ENCODE measurements at places on chromosomes 11 and 22.

- no peak for DNase-seq
These were observed 5.2 kb upstream of the ASCL2 start for GRCh38 chr11:2275334-2276279.

DNA sequence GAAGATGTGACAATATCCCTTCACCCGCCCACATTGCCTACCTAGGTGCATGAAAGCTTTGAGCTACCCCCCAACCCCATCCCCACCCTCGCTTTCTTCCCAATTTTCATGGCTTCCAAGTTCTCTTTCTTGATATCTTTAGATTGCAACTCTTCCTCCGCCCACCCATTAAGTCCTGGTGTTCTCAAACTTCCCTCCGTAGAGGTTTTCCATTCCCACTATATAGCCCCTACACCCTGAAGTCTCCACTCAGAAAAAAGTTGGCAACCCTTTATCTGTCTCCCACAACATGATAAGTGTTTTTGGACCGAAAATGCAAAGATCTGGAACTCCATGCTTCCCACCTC lies 572 bp downstream of the ZNF70 start:
- no peak for DNase-seq

- no peak for DNase-seq
These were observed 6.2 kb downstream of the PICALM start for GRCh38 chr11:86062719-86063118.

DNA sequence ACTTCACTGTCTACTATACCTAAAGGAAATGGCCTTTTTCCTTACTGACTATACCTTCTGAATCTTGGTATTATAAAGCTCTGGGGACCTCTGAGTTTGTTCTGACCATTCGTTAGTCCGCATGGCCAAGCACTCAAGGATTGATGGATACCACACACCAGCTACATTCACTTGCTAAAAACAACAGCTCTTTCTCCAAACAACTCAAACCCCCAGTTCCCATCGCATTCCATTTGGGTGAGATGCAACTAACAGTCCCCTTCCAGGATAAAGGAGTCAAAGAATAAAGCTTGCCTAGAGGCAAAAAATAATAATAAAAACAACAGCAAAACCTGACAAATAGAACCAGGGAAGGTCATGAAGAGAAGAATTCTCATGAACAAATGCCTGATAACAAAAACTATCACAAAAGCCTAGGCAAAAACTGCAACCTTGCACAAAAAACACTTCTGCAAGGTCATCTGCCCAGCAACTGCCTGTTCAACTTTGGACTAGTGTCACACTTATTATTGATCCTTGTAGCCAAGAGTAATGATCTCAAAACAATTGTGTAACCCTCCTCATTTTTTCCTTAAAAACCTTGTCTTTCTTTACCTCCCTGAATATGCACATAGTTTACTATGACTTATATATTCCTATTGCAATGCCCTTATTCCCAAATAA lies 139.0 kb upstream of the GUCY1A2 start:
- no peak for DNase-seq

DNA sequence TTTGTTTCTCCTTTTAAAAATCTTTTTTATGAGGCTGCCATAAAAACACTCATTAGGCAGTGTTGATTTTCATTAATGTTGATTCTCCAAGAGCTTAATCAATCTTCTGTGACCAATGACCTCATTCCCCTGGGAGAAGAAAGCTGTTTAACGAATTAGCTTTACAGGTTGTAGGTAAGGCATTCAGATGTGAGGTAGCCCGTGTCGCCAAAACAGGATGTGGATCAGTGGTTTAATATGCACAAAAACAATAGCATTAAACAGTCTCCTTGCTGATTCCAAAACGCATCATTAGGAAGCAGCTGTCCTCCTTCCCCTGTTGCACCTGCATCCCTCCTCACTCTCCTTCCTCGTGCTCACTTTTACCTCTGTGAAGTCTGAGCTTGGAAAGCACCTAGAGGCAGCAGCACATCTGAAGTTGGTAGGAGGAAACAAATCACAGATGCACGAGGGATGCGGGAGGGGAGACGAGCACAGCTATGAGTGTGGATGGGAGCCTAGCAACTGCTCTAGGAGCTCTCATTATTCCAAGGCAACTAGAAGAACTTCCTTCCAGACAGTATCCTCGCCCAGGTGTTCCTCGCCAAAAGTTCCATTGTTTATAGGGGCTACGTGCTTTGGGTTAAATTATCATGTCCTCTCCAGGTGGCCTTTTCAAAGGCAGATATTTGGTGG lies 179.4 kb upstream of the SNX19 start:
- no peak for DNase-seq

- no peak for DNase-seq
These were observed 45.0 kb downstream of the LARGE1 start for GRCh38 chr22:33875316-33875715.

DNA sequence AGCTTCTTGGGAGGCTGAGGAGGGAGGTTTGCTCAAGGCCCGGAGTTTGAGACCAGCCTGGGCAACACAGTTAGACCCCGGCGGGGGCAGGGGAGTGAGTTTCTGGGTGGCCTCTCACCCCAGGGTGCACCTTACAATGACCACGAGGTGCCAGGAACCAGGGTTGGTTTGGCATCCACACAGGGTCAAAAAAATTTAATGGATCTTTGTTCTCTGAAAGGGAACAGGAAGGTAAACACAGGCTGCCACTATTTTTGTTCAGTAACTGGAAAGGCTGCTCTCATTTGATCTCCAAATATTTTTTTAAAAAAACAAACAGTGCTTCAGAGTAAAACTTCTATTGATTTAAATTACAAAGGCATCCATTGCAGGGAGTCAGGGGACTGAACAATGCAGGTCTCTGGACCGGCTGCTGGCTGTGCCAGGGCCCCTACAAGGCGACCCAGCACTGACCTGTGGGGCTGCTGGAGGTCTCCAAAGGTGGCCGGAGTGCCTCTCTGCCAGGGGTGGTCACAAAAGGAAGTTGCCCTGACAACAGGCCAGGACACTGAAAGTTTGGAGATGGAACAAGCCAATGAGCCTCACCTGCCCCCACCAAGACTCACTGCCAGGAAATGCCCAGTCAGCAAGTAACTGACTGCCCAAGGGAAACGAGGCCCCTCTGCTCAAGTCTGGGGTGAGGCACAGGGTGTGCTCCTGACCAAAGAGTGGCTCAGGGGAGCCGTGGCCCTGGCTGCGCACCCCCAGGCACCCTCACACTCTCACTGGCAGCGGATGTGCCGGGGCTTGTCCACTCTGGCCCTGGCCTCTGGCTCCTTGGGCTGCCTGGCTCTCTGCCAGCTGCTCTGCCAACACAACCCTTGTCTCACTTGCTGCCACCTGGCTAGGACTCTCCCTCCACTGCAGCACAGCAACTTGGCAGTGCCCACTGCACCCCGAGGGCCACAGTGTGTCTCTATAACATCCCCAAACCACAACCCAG lies 51.8 kb downstream of the ARFGAP3 start:
- DNase-seq, result peak; percentile 42

GRCh38 chr11:2133241-2134021 lies 5.8 kb downstream of the IGF2 start:
- DNase-seq, result no peak

- DNase-seq, result no peak
These were observed 116.6 kb downstream of the LARGE1 start for GRCh38 chr22:33803371-33804282.

- DNase-seq, result no peak
These were observed 75.4 kb upstream of the KCNQ1OT1 start for GRCh38 chr11:2775083-2775625.

DNA sequence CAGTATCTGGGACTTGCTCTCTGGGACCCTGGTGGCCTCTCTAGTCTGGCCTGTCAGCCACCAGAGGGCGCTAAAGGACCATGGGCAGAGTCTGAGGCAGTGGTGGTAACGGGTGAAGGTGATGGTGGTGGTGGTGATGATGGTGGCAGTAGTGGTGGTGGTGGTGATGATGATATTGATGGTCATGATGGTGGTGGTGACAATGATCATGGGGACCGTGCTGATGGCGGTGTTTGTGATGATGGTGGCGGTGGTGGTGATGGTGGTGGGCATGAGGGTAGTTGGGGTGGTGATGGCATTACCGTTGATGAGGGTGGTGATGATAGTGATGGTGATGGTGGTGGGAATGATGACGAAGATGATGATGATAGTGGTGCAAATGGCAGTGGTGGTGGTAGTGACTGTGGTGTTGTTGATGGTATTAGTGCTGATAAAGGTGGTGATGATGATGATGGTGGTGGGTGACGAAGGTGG lies 16.0 kb downstream of the TRPM5 start:
- DNase-seq, result no peak

DNA sequence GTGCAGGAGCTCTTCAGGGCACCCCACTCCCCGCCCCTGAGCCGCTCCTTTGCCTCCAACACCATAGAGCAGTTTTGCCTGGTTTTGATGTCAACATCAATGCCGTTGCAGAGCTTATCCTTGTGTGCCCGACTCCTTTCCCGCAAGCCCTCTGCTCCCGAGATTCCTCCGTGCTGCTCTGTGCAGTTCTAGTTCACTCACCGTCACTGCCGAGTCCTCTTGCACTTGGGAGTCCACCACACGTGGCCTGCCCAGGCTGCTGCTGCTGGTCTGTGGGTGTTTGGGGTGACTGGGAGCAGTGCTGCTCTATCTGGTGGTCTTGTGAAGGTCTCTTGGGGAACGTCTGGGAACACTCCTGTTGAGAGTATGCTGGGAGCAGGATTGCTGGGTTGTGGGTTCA lies 63.8 kb upstream of the ANO1 start:
- no peak for DNase-seq

DNA sequence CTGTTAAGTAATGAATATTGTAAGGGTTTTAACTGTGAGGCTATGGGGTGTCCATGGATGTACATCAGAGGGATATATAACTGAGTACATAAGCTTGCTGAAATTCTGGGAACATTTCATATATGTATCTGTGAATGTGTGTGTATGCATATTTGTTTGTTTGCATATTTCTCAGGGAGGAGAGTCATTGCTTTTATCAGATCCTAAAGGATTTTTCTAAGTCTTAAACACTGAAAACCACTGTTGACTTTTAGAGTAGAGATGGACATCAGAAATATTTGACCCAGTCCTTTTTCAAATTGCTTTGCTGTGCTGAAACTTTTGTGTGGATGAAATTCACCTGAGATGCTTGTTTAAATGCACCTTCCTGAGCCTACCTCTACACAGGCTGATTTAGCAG lies 410.6 kb downstream of the METTL15 start:
- DNase-seq, result no peak

DNA sequence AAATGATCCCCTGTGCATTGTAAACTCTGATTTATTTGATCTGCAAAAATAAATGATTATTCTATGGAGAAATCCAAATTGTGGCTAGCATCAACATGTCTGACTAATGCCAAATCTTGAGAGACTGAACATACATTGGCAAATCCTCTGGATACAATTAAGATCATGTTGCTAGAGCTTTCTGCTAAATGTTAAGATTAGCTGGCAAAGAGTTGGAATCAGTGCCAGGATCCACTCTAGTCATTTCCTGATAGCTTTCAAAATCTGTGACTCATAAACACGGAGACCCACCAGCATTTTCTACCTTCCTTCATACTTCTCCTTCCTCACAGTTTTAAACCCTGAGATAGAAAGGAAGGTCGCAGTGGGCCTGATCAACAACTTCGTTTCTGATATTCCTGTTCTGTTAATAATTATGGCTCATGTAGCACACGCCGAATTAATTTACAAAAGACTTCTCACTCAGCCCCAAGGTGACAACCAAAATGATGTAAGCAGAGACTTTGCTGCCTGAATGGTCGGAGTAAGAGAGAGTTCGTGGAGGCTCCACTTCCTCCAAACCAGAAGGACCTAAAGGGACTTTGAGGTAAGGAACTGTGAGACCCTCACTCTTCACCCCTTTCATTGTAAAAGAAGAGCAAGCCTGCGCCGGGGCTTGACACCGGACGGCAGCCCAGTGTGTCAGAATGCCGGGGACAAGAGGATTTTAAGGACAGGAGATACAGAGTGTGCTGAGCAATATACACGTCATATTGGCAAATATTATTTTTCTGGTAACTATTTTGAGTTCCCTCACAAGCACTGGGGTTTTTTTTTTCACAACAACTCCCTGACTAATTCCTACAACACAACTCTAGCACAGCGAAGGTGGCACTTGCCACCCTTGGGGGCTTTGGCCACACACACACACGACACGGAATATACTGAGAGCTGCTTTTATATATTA lies 42.0 kb downstream of the SERPINH1 start:
- DNase-seq, result no peak

DNA sequence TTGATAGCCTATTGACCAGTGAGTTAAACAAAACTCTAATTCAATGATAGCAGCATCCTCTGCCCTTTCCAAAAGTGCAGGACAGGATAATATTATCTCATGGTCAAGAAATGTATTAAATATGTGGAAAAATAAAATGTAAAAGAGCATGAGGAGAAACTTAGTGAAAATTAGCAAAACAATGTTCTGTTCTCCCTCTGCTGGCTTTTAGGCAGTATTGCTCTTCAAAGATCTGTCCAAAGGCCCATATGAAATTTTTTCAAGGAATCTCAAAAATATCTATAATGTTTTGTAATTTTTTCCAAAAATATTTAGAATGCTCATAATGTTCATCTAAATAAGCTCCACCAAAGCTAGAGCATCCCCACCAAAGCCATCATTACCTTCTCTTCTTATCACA lies 8.3 kb upstream of the ARL14EP start:
- DNase-seq, result no peak

- no peak for DNase-seq
These were observed 15.9 kb downstream of the MED15 start for GRCh38 chr22:20523086-20523983.

- no peak for DNase-seq
These were observed 1.2 kb upstream of the ZFP91 start for GRCh38 chr11:58577555-58578135.

GRCh38 chr22:49855251-49855911 lies 1.7 kb downstream of the ZBED4 start:
- DNase-seq, result no peak

DNA sequence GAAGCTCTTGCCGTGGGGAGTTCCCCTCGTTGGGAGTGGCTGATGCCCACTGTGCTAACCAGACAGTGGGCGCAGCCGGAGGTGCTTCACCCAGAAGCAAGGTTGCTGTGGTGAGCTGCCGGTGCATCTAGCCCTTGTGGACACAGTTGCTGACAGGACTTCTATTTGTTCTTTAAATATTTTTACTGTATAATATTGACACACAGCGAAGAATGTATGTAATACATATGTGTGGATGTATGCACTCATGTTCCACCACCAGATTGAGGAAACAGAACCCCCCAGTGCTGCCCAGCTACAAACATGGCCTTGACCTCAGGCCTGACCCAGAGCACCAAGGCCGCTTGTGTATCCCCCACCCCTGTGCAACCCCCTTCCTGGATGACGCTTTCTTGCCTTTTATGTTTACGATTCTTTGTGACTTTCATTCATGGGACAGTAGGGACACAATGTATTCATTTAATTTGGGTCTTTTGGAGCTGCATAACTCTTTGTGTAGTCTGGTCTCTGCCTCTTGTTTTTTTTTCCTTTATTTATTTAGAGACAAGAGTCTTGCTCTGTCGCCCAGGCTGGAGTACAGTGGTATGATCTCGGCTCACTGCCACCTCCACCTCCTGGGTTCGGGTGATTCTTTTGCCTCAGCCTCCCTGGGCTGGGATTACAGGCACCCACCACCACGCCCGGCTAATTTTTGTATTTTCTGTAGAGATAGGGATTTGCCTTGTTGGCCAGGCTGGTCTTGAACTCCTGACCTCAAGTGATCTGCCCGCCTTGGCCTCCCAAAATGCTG lies 132.6 kb downstream of the TBC1D22A start:
- DNase-seq, result no peak

Data from putamen (tissue), 1 donor.